Heart left ventricle (tissue), 16 donors: ENCODE measurements at places on chromosomes 5 and 9.

- no peak for DNase-seq
These were observed 78.5 kb downstream of the ERP44 start for GRCh38 chr9:100020121-100020795.

DNA sequence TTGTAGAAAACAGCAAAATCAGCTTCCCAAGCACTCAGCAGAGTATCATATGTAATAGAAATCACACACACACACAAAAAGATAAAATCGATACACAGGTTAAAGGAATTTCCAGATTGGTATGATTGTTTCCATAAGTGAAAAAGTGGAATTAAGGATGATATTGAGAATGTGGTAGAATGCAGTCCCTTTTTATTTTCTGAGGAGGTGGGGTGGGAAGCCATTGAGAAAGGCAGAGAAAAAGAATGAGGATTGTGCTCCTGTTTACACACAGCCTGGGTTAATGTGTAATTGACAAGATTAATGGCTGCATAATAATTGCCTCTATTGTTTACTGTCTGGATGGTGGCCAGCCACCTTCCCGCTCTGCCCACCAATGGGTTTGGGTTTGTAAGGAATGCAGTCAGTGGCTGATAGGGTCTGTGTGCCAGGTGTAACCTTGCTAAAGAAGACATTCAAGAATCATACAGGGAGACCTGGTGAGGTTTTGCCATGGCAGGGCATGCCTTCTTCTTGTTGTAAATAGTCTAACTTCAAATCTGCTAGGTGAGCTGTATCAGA, 177.2 kb upstream of the MAP3K1 start:
- no peak for DNase-seq

- DNase-seq = no peak
These were observed 148.1 kb downstream of the EBF1 start for GRCh38 chr5:158951436-158952247.

GRCh38 chr9:130234340-130235260, 31.0 kb upstream of the HMCN2 start:
- no peak for DNase-seq

- no peak for DNase-seq
These were observed 48.9 kb downstream of the JMY start for GRCh38 chr5:79284846-79285245.

DNA sequence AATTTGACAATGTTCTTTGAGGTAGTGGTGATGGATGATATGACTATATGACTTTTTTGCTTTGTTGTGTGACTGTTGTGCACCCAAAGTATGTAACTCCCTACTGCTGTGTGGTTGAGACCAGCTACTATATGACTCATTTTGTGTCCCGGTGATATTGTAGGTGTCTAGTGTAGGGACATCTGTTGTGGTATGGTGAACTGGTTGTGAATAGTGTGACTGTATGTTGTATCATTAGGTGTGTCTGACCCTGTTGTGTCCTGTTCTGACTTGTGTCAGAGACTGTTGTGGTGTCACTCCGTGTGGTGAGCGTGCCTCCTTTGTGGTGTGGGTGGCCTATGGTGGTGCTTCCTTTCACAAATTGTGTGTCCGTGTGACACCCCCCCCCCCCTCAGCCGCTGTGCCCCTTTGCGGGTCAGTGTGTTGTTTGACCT, 11.2 kb upstream of the CXXC5 start:
- DNase-seq = no peak

DNA sequence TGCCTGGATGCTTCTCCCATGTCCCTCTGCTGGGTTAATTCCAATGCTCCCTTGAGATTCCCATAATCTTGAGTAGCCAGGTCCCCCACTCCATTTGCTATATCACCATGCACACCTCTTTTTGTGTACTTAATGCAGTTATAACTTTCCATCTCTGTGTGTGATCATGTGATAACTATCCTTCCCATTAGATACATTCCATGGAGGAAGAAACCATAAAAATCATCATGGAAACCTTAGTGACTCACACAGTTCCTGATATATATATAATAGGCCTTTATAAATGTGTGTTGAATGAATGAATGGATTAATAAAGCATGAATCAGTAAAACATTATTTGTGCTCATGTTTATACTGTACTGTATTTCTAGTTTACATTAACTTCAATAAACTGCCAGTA, 104.6 kb downstream of the PCSK5 start:
- DNase-seq = no peak

DNA sequence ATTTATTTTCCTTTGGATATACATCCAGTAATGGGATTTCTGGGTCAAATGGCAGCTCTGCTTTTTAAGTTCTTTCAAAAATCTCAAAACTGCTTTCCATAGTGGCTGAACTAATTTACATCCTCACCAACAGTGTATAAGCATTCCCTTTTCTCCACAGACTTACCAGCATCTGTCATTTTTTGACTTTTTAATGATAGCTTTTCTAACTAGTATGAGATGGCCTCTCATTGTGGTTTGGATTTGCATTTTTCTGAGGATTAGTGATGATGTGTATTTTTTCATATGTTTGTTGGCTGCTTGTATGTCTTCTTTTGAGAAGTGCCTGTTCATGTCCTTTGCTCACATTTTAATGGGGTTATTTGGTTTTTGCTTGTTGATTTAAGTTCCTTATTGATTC, 90.0 kb upstream of the HMHB1 start:
- DNase-seq = no peak

DNA sequence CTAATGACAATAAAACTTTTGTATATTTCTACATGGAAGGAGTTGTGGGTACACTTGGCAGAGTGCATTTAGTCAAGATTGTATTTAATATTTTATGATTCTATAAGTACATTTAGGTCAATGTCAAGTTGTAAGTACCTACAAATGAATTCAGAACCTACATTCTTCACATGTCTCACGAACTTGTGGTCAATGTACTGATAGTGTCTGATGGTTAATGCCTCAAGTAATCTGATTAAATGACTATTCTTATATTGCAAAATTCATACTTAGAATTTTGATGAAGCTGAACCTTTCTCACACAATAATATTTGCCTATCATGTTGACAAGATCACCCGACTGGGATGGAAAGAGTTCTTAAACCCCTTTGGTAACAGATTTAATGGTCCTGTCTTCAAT, 444.5 kb downstream of the CTNND2 start:
- no peak for DNase-seq

DNA sequence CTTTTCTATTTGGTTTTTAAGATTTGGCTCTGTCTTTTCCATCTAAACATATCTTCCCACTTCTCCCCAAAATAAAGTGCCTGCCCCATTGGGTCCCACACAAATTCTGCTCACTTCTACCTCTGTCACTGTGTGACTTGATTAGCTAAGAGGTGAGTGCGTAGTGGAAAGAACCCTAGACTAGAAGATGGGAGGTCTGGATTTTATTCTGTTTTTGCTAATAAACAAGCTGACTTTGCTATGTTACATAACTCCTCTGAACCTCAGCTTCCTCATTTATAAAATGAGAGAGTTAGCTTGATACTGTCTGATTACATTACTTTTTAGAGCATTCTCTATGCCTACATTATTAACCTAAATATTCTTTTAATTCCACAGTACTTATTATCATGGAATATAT, 51.3 kb upstream of the PTGER4 start:
- DNase-seq = no peak

DNA sequence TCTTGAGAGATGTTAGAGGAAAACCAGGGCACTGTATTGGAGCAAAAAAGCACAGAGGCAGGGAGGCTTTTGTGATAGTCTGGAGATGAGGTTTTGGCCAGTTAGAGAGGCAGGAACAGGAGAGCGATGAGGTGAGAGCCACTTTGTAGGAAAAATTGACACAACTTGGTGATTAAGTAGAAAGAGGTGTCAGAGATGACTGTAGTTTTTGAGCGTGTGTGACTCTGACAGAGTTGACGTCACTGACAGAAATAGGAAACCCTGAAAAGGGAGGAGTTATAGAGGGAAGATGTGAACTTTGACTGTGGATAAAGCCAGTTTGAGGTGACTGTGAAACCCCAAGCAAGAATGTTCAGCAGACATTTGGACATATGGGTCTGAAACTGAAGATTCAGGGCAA, 15.7 kb downstream of the NFX1 start:
- DNase-seq = no peak

GRCh38 chr9:89179895-89180734, 1.5 kb upstream of the SHC3 start:
- DNase-seq = peak; percentile 93

GRCh38 chr9:83535736-83536135, 2.5 kb downstream of the FRMD3 start:
- no peak for DNase-seq
